ENCODE measurements at places on chromosomes 3 and 15.

- no peak for DNase-seq
These were observed 2.6 kb upstream of the PLOD2 start for GRCh38 chr3:146163584-146163983.

- DNase-seq, result no peak
These were observed 69.0 kb downstream of the UBE2E2 start for GRCh38 chr3:23271876-23272741.

- no peak for DNase-seq
These were observed 51.6 kb downstream of the SLC7A14 start for GRCh38 chr3:170534227-170534626.

DNA sequence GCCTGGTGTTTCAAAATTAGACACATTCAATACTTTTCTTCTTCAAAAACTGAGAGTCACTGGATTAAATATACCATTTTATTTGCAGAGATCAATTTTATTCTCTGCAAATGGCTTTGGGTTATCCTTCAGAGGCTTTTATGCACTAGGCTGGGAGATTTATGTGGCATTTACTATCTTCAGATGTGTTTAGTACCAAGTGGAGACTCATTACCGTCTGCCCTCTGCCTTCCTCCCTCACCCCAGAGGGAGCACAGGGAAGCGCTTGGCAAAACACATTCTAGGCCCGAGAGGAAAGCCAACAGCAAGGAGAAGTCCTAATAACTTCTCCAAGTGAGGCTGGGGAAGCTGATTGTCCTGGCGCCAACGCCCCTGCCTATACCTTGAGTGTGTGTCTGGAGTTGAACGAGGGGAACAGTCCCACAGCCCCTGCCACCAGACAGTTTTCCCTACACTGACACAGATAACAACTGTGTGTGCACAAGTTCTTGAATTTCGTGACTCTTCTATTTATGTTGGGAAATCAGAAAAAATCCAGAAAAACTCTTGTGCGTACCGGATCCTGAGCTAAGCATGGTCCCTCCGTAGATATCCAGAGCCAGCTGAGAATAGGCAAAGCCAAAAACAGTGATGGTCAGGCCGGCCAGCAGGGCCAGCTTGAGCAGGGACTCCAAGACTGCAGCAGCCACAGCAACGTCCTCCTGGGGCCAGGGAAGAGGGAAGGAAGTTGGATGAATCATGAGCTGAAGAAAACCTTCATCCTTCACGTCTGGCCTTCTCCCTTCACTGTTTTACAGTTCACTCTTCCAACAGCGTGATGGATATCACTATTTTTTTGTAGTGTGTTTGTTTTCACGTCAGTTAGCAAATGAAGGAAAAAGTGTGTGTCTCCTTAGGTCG is 26.6 kb downstream of the RFT1 start:
- no peak for DNase-seq

DNA sequence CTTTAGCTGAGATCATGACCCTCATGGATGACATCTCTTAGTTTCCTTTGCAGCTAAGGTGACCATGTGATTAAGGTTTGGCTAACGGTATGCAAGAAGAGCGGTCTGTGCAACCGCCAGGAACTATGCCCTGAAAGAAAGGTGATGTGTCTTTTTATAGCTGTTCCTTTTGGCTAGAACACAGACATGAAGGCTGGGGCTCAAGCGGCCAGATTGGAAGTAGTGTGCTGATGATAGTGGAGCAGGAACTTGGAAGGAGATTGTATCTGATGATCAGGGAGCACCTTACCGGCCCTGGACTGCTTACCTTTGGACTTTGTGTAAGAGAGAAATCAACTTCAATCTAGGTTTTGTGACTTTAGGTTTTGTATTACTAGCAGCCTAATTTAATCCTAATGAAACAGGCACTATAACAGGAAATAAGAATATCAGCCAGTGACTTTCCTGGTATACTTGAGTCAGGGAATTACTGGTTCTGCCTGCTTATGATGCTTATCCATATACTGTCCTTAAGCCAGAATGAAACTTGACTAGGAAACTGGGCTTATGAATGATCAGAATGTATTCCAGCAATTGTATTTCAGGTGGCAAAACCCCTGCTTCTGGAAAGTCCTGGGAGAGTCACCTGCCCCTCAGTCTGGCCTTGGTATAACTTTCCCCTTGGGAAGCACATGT is 164.3 kb upstream of the LRIG1 start:
- no peak for DNase-seq

GRCh38 chr15:69979262-69979661 is 118.5 kb downstream of the TLE3 start:
- DNase-seq, result no peak

- no peak for DNase-seq
These were observed 850.3 kb downstream of the ROBO1 start for GRCh38 chr3:78917536-78917935.

GRCh38 chr3:89320186-89320585 is 212.8 kb downstream of the EPHA3 start:
- DNase-seq, result no peak

DNA sequence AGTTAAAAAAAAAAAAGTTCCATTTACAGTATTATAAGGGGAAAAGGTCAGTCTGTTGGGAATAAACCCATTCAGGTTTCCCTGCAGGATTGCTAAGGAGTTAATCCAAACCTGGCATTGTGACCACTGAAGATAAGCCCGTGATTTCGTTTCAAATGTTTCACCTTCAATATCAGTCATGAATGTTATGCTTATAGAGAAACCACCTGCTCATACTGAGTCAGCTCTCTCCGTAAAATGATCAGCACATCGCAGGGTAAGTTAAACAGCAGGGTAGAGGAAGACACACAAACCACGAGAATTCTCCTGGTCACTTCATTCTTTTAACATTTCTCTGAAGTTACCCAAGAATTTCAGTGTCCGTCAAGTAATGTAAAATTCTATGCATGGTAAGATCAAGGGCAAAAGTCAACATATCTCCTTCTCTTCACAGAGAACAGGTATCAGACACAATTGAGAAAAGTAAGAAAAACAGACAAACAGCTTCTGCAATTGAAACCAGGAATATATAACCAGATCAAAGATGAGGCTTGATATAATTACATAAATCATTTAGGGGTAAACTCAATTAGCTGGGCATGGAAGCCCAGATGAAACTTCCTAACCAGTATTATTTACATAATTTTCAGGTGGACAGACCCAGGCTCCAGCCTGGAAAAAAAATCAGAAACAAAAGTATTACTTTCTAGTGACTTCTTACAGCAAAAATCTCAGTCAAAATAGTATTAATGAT is 67.6 kb upstream of the ARHGEF3 start:
- no peak for DNase-seq

DNA sequence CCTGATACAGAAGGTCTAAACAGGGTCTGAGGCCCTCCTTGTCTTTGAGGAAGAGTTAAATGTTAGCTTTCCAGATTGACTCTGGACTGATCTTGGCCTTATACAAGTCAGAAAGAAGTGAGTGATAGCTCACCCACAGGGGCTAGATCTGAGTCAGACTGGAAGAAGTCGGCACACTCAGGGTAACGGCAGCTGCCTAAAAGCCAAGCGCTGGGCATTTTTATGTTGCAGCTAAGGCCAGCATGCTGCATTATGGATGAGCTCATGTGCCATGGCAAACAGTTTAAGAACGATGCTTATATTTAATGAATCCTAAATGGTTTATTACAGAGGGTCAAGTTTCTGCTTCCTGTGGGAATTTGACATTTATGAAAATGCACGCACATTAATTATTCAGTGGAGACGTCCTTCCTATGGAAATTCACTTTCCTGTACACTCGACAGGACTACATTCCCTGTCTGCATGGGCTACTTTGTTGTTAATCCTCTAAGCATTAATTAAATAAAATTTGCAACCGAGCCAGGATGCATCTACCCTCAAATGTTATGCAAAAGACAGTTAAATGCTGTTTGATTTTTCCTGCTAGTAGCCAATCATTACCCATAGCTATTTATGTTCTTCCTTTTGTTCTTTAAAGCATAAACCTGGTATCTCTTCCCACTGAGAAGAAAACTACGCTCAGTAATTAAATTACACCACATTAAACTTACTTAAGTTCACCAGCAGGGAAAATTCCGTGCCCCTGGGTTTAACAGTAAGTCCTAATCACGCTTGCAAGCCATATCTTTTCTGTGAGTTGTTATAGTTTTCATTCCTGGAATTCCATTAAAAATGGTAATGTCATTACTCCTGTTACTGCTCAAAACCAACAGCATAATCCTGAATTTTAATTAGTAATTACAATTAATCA is 762.7 kb upstream of the CFAP20DC start:
- DNase-seq, result no peak

GRCh38 chr15:31162721-31163510 is 61.4 kb upstream of the TRPM1 start:
- no peak for DNase-seq

DNA sequence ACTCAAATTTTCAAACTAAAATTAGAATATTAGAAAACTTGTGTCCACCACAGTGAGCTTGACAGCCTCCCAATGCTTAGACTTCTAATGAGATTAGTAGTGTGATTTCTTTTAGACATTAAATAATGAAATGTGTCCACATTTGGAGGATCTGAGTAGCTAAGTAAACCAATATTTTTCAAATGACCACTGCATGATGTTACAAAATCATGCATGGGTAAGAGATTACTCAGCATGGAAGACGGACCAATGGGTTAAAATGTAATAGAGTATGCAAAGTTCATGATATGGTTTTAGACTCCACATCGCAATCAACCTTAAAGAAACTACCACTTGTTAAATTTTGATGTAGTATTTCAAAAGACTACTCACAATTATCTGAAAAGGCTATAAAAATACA is 130.6 kb downstream of the IMPG2 start:
- no peak for DNase-seq

- no peak for DNase-seq
These were observed 362.6 kb downstream of the ROBO1 start for GRCh38 chr3:79405183-79405582.

DNA sequence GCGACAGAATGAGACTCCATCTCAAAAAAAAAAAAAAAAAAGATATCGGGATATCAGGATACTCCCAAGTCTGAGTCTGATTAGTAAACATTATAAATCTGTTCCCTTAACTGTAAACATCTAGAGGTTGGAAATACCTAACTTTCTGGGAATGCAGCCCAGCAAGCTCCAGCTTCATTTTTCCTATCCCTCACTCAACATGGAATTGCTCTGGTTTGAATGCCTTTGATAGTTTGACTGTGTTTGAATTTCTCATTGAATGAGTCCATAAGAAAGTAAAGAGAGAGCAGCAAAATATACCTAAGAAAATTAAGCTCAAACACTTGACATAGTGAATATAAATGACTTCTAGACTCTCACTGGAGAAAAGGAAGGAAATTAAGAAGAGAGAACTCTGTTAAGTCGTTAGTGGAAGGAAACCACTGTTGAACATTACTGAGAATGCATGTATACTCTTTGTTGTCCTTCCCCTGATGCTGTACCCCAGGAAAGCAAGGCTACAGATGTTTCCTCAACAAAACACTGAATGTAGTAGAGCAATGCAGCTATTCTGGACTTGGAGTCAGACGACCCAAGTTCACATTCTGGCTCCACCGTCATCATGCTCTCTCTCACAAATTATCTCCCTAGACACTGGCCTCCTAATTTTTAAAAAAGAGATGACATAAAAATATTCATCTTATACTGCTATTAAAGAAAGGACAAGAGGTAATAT is 62.4 kb downstream of the CD200 start:
- no peak for DNase-seq

GRCh38 chr3:22117091-22117490 is 366.1 kb upstream of the ZNF385D start:
- no peak for DNase-seq

GRCh38 chr3:126340943-126341754 is 16.1 kb downstream of the KLF15 start:
- no peak for DNase-seq

GRCh38 chr3:149460117-149460516 is 14.4 kb upstream of the TM4SF4 start:
- DNase-seq, result no peak

- no peak for DNase-seq
These were observed 110.6 kb upstream of the NANOGP8 start for GRCh38 chr15:35195649-35196048.

DNA sequence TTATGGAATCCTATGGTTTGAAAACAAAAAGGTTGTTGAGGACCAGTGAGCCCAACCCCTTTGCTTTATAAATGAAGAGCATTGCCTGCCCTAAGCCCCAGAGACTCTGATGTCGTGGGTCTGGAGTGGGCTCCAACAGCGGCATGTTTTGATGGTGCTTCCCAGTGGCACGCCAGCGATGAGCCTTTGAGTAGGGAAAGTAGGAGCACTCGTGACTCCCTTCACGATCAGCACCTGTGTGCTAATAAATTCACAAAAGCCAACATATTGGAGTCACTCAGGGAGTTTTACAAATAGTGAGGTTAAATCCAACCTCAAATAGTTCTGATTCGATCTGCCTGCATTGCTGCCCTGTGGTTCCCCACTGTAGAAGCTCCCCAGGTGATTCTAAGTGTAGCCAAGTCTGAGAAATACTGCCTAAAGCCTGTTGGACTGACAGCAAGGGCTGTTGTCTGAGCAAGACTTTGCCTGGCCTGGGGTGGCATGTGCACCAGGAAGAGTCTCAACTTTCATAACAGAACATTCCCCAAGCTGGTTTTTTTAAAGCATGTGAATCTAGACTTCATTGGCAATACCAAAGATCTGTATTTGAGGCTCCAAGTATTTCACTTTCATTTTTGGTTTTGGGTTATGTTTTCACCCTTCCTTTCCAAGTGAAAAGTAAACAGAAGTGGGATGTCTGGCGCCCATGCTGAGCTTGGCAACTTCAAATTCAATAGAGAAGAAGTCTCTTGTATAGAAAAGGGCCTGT is 9.9 kb downstream of the CCR5 start:
- DNase-seq, result no peak

DNA sequence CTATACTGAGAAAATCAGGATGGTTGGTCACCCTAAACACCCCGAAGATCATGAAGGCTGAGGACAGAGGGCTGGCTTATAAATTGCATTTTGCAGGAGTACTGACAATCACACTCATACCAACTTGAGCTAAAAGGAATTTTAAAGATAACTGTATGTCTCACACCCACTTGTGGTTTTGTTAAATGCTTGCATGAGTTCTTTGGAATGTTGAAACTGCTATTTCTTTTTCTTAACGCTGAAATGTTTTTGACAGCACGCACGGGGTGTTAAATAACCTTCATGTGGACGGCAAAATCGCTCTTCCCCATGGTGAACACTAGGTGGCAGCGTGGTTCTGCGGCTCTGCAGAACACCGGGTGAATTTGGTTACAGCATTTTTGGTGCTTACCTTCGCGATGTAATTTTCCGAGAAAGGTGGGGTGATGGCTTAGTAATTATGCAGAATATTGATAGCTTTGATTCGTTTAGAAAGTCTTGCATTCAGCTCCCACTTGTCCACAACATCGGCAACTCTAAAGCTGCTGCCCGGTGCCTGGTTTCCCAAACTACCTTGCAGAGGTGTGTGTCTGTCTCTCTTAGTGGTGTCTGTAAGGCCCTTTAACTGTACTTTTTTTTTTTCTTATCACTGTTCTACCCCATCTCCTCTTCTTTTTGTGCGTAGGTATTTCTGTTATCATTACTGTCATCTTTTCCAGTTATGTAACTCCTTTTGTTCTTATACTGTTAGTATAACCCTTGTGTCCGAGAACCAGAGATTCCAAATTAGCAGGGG is 51.7 kb downstream of the ARNT2 start:
- DNase-seq, result peak; percentile 3

GRCh38 chr15:77118882-77119321 is 48.0 kb upstream of the TSPAN3 start:
- DNase-seq, result no peak

- no peak for DNase-seq
These were observed 495 bp upstream of the NXPE3 start for GRCh38 chr3:101778385-101779046.
